ENCODE measurements at places on chromosomes 3 and 15. TPM values are rescaled to one million over a fixed set of nuclear protein-coding genes. Genes with fewer than 3 reads are reported as not detected.
A peak's percentile ranks its signal among the peaks of the same experiment; 100 is the strongest.

OCA2 gene
- 2.0 TPM for total RNA-seq

DNA sequence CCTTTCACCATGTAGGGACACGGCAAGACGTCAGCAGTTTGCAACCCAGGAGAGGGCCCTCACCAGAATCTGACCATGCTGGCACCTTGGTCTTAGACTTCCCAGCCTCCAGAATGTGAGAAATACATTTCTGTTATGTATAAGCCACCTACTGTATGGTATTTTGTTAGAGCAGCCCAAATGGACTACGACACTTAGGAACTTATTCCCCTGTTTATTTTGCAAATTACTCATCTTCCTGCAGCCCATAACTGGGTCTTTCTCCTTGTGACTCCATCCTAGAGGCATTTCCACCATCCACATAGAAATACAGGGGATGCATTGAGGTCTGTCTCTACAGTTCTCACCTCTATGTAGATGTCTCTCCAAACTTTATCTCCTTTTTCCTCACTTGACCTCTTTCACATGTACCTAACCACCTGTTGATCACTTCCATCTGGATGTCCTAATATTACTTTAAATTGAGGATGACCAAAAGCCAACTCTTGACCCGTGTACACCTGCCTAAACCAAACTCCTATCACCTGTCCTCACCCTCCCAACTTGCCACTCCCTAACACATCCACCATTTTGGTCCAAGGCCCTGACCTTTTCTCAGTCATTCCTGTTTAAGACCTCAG lies 406.0 kb upstream of the WNT5A start:
- ATAC-seq, result no peak

GRCh38 chr15:56490461-56490860 lies 25.5 kb upstream of the MNS1 start:
- ATAC-seq, result no peak

DNA sequence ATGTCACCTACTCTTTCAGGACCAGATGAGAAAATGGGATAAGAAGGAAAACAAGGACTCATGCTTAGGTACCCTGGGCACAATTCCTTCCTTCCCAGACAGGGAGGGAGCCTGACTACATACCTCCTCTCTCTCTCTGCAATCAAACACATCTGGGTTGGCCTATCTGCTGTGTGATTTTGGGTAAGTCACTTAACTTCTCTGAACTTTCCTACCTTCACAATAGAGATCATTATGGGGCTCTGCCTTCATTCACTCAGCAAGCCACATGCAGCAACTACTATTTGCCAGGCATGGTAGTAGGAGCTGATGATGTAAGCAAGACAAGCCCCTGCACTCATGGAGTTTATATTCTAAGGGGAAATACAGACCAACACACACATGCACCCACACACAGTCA lies 251.2 kb downstream of the SHQ1 start:
- ATAC-seq, result no peak

- peak; percentile 34 for ATAC-seq
These were observed 46.4 kb downstream of the ST3GAL6 start for GRCh38 chr3:98809557-98809956.

DNASE1L3 gene
- 1.3 TPM for total RNA-seq

DNA sequence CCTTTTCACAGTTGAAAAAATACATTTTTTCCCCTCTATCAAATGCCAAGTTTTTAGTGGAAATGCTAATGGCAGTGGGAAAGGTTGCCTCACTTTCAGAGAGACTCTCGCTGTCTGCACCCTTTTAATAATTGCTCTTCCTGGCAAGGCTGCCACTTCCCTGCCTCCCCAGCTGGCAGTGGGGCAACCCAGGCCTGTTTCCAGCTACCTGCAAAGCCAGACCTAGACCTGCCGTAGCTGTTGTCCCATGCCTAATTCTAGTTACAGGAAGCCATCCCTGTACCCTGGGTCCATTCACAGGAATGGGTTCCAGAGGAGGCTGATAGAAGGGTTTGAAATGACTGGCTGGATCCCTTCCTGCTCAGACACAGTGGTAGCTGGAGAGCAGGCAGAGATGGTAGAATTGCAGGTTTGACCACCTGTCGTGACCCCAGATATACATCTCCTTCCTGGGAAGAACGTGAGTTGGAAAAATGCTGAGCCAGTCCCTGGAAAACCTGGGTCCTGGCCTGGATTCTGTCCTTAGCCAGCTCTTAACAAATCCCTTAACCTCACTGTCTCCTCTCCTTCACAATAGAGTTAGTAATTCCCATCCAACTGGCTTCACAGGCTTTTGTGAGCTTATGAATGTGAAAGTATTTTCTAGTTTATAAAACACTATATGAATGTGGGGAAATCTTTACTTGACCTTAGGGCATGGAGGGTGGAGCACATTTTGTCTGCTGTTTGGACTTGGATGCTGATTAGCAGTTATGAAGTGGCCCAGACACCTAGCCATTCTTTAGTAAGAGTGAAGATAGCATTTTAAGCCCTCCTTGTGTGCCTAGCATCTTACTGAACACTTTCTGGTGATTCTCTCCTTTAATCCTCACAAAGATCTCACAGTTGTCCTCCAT lies 12.9 kb upstream of the ALPK3 start:
- peak; percentile 7 for ATAC-seq

DAZL gene
- not detected for total RNA-seq

ACP3 gene
- 3.5 TPM for total RNA-seq

FEZF2 gene
- total RNA-seq, result not detected

BNC1 gene
- 0.27 TPM for total RNA-seq

DNA sequence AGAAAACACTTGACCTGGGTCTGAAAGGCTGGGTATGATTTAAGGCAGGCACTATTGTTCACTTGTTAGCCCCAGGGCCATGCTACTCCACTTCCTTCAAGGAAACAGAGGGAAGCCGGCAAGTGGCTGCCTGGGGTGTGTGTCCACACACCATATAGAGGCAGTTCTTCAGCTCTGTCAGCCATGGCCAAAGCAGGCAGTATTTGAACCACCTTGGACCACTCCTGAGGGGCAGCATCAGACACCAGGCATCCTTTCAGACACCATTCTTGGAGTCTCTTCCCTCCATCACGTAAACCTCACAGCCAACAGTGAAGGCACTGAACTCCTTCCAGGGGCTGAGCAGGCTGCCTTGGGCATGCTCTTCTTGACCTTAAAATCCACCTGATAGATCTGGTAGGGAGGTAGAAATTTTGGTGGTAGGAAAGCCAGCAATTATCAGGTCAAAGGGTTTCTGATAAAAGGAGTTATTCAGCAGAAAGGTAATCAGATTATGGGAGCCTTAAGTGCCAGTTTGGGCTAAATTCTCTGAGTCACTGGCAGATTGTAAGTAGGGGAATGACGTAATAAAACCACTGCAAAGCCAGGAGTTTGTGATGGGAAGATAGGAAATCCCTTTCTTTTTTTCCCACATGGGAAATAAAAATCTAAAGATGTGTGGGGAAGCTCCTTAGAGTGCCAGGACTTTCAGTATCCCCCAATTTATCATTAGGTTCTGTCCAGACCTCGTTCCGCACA lies 20.2 kb downstream of the TGFBR2 start:
- no peak for ATAC-seq

All from gastroesophageal sphincter (tissue), 4 donors.